Stimulated activated CD4-positive, alpha-beta T cell treated with anti-CD3 and anti-CD28 coated beads, Interleukin-1b, Interleukin-23, amount 100 ng/mL, for 4 hours (primary cell): ENCODE measurements at places on chromosomes 2 and 18.

DNA sequence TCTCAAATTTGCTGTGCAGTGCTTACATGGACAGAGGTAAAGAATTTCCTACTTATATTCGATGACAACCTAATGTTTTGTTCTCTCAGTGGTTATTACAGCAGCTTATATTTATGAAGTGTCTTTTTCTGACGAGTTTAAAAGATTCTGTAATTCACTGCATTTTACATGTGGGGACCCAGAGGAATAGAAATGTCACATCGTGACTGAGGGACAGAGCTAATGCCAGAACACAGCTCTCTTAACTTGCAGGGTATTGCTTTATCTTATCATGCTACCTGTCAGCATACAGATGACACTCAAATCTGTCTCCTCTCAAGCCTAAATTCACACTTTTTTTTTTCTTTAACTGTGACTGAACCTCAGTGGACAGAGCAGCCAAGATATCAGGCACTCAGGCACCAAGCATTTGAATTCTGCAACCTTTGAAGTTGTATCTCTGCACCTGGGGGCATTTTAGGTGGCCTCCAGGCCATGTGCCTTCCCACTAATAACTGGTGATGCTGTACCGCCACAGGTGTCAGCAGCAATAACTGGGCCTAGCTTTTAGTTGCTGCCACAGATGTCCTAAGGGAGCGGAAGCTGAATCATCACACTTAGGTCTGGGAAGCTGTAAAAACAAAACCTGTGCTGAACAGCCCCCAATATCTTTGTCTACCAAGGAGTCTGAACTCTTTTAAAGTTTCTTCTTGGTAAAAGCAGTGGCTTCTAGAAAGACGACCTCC, 315.8 kb upstream of the NRP2 start:
- DNase-seq: no peak

GRCh38 chr18:42778024-42778423, 337.5 kb downstream of the RIT2 start:
- no peak for DNase-seq

DNA sequence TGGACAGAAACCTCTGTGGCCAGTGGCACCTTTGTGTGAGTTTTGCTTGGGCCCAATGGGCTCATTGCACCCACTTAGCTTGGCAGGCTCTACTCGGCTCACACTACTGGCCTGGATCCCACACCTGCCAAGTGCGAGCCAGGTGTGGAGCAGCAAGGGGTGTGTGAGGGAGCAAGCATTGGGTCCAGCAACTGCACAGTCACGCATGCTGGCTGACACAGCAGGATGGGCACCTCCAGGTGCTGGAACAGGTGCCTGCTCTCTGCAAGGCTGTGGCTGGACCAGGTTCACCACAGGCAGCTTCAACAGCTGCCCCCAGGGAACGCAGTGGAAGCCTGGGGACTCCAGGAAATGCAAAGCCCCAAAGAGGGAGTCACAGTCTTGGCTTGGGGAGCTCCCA, 94.2 kb downstream of the DOK6 start:
- DNase-seq: no peak

- DNase-seq: no peak
Observed at GRCh38 chr2:82690757-82691411, 1768.2 kb downstream of the SUCLG1 start.

- DNase-seq: no peak
Observed at GRCh38 chr18:56204052-56204451, 434.3 kb downstream of the TXNL1 start.

DNA sequence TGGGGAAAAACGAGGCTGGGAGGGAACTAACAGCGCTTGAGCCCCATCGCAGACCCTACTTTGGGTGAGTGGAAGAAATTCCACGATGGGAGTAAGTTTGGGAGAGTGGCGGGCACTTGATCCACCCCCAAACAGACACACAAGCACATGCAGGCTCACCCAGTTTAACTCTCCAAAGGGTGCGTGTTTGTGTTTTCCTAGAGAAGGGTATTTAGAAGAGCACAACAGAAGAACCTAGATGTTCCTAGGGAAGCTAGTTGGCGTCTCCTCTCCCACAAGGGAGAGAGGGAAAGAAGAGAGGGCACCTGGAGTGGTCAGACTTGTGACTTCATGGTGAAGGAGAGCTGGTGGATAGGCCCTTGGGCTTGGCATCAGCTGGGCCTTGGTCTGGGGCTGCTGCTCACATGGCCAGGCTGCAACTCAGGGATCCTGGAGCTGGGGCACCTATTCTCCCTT, 3.2 kb downstream of the GATA6 start:
- DNase-seq: no peak

- no peak for DNase-seq
Observed at GRCh38 chr2:193373120-193373519, 1178.4 kb upstream of the TMEFF2 start.

- no peak for DNase-seq
Observed at GRCh38 chr2:219272995-219273394, 6.2 kb upstream of the DNAJB2 start.

DNA sequence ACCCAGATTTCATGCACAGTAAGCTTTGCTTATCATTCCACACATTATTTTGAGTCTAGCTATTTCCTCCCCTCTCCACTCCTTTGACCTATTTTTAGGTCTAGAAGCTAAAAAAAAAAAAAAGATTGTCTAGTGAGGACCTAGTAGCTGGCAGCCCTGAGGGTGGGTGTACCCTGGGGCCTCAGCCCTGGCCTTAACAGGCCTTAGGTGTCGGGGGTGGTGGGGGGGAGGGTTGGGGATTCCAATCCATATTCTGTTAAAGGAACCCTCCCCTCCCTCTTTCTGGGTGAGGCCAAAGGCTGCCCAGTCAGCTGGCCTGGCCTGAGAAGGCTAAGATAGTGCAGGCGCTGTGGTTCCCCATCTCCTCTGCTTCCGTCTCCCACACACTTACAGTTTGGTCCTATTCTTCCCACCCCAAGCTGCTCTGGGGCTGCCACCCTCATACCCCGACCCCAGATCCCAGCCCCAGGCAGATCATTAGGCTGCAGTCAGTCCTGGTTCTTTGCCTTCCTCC, 65.5 kb upstream of the HK2 start:
- DNase-seq: no peak

DNA sequence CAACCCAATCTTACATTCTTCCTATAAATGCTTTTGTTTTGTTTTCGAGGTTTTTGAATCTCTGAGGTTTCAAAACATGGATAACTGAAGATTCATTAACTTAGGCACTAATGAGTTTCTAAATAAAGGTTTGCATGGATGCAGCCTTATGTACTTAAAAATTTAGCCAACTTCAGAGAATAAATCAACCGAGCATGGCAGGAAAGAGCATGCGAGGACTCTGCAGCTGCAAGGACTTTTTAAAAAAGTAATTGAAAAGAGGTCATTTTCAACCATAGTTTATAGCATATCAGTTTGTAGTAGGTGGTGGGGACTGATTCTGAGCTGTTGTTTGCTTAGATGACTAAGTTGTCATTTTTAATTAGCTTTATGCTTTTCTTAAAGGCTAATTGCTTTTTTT, 567.0 kb upstream of the ZEB2 start:
- no peak for DNase-seq

DNA sequence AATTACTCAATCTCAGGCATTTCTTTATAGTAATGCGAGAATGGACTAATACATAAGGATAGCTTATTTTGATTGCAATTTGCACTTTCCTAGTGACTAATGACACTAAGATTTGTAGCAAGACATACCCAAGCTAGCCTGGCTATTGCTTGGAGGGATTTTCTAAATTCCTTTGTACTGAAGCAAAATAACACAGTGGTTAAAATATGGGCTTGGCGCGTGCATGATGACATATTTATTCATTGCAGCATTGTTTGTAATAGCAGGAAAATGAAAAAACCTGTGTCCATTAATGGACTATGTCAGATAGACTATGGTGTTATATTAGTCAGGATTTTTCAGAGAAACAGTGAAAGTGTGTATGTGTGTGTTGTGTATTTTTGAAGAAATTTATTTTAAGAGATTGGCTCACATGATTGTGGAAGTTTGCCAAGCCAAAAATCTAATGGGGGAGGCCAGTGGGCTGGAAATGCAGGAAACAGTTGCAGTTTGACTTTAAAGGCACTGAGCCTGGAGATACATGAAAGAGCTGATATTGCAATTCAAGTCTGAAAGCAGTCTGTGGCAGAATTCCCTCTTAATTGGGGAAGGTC, 16.7 kb upstream of the LAPTM4A start:
- no peak for DNase-seq

GRCh38 chr2:144027593-144027992, 492.3 kb downstream of the ZEB2 start:
- no peak for DNase-seq

DNA sequence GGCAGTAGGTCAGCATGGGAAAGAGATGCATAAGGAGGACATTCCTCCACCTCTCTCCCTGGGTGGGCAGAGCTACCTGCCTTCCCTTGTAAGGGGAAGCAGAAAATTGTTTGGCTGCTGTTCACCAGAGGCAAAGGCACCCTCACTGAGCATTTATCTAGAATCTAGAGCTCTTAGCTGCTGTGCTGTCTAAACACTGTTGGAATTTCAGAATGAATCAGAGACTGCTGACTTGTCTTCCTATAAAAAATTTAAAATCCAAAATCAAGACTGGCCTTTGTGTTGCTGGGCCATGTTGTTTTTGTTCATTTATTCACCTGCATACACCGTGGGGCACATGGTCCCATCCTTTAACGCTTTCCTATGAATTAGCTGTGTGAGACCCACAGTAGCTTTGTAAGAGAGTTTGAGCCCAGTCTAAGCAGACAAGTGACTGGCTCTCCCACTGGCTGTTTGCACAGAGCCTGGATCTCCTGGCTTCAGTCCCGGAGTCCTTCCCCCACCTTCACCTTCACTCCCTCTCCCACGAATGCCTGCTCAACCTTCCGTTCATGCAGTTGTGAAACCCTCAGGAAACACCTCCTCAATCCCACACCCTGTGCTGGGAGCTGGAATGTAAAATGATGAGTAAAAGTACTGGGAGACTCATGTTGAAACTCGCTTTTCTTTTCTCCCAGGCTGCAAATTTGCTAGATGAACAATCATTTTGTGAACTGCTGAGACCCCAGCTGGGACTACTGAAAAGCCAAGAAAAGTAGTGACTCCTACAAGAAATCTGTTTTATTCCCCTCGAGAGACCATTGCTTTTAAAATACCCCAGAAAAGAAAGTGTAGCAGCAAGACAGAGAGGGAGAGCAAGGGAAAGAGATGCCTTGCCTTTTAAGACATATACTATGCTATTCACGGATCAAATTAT, 76.2 kb downstream of the FAM168B start:
- no peak for DNase-seq

- no peak for DNase-seq
Observed at GRCh38 chr18:78781601-78781960, 198.0 kb upstream of the SALL3 start.

- DNase-seq: no peak
Observed at GRCh38 chr2:223760838-223761502, 76.4 kb downstream of the AP1S3 start.

- DNase-seq: no peak
Observed at GRCh38 chr2:120972286-120972685, 236.6 kb downstream of the GLI2 start.

DNA sequence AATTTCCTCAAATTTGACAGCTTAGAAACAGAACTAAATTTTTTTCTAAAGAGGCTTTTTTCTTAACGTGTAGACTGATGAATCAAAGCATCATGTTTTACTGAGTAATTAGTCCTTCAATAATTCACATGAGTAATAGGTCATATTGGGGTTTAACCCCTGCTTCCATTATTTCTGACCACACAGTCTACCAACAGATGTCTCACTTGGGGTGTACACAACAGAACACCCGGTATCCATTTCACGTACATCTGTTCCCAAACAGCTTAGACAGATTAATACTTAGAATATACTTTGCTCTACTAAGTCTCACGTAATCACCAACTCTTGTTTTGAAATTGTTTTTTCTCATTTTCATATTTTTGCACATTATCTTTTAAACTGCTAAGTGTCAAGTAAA, 14.8 kb downstream of the CERKL start:
- no peak for DNase-seq

DNA sequence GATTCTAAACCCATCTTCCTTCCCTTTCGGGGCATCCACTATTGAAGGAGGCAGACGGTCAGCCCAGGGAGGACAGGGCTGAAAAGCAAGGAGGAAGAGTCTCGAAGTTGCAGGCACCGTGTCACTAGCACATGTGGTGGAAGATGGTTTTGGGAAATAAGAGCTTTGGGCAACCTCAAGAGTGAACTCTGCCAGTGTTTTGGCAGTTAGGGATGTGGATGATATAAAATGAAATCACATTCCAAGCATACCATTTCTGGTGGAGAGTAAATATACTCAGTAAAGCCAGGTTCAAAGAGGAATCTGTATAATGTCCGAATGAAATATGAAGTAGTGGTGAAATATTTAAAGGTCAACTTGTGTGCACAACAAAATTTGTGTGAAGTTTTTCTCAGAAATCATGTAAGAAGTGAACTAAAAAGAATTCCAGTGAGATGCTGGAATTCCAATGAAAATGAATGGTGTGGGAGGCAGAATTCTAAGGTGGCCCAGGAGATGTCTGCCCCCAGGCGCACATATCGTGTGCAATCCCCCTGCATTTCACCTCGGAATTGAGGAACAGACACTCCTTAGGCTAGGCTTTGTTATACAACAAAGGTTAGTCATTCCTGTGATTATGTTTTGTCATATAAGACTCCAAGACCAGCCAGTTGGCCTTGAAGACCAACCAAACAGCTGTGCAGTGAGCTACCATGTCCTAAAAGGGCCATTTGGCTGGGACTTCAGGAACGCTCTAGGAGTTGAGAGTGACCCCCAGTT, 147.1 kb downstream of the SH3BP4 start:
- no peak for DNase-seq

DNA sequence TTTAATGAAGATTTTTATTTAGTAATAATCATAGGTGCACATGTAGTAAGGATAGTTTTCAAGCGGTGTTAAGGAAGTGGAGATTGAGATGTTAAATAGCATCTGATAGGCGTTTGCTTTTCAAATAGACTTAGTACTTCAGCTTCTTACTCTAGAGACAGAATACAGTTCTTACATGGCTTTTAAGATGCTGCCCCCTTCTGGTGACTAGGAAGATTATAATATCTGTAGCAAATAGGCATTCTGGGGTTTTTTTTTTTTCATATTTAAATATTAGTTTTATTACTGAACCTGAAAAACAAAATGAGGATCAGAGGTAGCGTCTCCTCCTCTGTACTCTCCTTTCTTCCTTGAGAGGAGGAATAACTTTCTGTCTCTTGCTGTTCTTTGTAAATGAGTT, 100.2 kb downstream of the AGAP1 start:
- no peak for DNase-seq

GRCh38 chr2:86140969-86141392, 34.9 kb downstream of the PTCD3 start:
- DNase-seq: no peak

GRCh38 chr2:166593403-166593802, 99.4 kb upstream of the SCN7A start:
- DNase-seq: no peak

GRCh38 chr2:156333274-156333950, 891 bp upstream of the NR4A2 start:
- no peak for DNase-seq

DNA sequence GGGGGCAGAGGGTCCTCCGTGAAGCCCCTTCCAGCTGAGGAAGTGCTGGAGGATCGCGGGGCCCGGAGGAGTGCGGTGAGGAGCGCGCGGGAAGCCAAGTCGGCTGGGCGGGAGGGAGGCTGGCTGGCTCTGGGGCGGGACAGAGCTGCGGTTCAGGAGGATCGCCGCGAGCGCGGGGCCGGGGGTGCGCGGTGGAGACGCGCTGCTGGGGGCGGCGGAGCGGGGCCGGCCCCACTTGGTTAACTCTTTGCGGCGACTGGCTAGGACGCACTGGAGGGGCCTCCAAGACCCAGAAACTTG, 464 bp downstream of the CYBRD1 start:
- no peak for DNase-seq
